GM23338 (cell line): ENCODE measurements at places on chromosomes 3 and 15. TPM values are rescaled to one million over a fixed set of nuclear protein-coding genes. Genes with fewer than 3 reads are reported as not detected.

DNA sequence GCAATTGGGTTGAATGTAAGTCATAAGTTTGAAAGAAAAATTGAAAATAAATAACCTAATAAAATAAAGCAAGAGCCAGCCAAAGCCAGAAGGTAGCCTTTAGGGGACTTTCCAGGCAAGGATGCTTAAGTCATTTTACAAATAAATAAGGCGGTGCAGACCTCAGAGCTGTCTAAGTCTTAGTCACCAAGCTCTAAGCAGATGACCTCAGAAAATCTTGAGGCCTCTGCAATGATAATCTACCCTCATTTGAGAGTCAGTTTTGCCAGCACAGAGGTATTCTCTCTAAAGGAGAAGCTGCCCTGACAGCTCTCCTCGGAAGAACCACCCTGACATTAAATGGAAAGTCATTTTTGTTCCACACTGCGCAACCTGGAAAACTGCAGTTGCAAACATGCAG is 113.9 kb downstream of the OXNAD1 start:
- H3K27me3 ChIP-seq: no peaks in the 10 kb centered on the region
- H3K36me3 ChIP-seq: no peaks in the 10 kb centered on the region
- no peaks in the 10 kb centered on the region for H3K4me1 ChIP-seq

WDR72 gene
- polyA plus RNA-seq: 0.56 and 0.99 TPM in 2 replicates

- H3K4me3 ChIP-seq: no peak overlapping the region
- H3K27ac ChIP-seq: no peak overlapping the region
- peaks cover 6% of the 10 kb centered on the region for H3K36me3 ChIP-seq
- peaks cover 3% of the 10 kb centered on the region; the same call in 1 of the 2 replicates for H3K4me1 ChIP-seq
- DNase-seq: no peak
Measured at GRCh38 chr15:90819850-90820249, 48.5 kb upstream of the FURIN start.

AGBL1 gene
- not detected in 2 replicates for polyA plus RNA-seq

COLQ gene
- 0.71 and 0.78 TPM in 2 replicates for polyA plus RNA-seq

DNA sequence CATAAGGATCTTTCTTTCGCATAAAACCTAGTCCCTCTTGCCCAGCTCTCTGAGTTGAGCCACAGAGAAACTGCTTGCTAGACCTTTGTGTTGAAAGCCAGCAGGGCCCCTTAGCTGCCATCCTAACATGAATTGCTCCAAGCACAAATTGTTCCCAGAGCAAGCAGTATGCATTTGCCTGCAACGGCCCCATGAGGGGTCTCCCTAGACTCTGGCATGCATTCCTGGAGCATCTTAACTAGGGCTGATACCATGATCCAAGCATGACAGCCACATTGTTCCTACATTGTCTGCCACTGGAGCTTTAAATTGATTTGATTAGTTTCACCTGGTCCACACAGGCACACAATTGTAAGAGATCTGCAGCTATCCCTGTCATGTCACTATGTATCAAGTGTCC is 428.1 kb downstream of the TAFA4 start:
- H3K36me3 ChIP-seq: no peaks in the 10 kb centered on the region
- no peak overlapping the region for H3K27ac ChIP-seq
- DNase-seq: peak; percentile 11
- H3K4me1 ChIP-seq: no peaks in the 10 kb centered on the region
- H3K27me3 ChIP-seq: no peaks in the 10 kb centered on the region
- H3K4me3 ChIP-seq: no peak overlapping the region

CYP1A1 gene
- 0.16 and 0.21 TPM in 2 replicates for polyA plus RNA-seq

GRCh38 chr15:100890850-100891249 is 11.2 kb downstream of the ALDH1A3 start:
- H3K4me3 ChIP-seq: no peak overlapping the region
- H3K36me3 ChIP-seq: no peaks in the 10 kb centered on the region
- no peak overlapping the region for H3K27ac ChIP-seq
- H3K4me1 ChIP-seq: peaks cover 2% of the 10 kb centered on the region

- peaks cover 31% of the 10 kb centered on the region for H3K27me3 ChIP-seq
- no peak overlapping the region for H3K27ac ChIP-seq
- peaks cover 18% of the 10 kb centered on the region; the same call in 1 of the 2 replicates for H3K4me1 ChIP-seq
Measured at GRCh38 chr3:97821287-97821773, 481 bp upstream of the CRYBG3 start.

SLC12A1 gene
- 0.52 and 0.57 TPM in 2 replicates for polyA plus RNA-seq

CDHR4 gene
- polyA plus RNA-seq: 0.26 and 0.28 TPM in 2 replicates

- H3K27ac ChIP-seq: no peak overlapping the region
- H3K4me3 ChIP-seq: peak overlapping the region; percentile 91
- peaks cover 30% of the 10 kb centered on the region; the same call in 1 of the 2 replicates for H3K4me1 ChIP-seq
- peak; percentile 61 for DNase-seq
Measured at GRCh38 chr3:43995547-43996378, 245.9 kb upstream of the TOPAZ1 start.

DNA sequence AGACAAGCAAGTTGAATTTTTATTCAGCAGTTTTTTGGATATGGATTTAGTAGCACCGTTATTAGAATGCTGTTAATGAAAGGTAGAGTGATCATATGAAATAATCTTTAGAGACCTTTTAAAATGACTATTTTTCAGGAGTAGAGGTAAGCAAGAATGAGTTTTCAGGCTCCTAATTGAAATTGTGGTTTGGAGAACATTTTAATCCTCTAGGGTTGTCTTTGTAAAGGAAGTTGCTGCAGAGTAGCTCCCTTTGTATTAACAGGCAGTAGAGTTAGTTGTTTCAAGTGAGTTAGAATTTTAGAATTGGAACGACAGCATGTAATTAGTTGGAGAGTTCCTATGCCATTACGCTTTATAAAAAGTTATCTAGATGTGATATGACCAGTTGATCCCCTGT is 27.2 kb upstream of the EDEM1 start:
- no peak overlapping the region for H3K4me3 ChIP-seq
- H3K4me1 ChIP-seq: peaks cover 27% of the 10 kb centered on the region
- H3K27ac ChIP-seq: no peak overlapping the region
- H3K27me3 ChIP-seq: no peaks in the 10 kb centered on the region
- no peaks in the 10 kb centered on the region for H3K36me3 ChIP-seq
- DNase-seq: no peak

- peak; percentile 30 for DNase-seq
- H3K36me3 ChIP-seq: no peaks in the 10 kb centered on the region
- peaks cover 32% of the 10 kb centered on the region for H3K4me1 ChIP-seq
- no peaks in the 10 kb centered on the region for H3K27me3 ChIP-seq
- no peak overlapping the region for H3K4me3 ChIP-seq
- H3K27ac ChIP-seq: no peak overlapping the region
Measured at GRCh38 chr3:171267104-171267503, 193.1 kb downstream of the TNIK start.

GRCh38 chr15:60458721-60459120 is 20.2 kb downstream of the ICE2 start:
- no peak overlapping the region for H3K27ac ChIP-seq
- H3K36me3 ChIP-seq: no peaks in the 10 kb centered on the region
- H3K4me1 ChIP-seq: no peaks in the 10 kb centered on the region
- DNase-seq: no peak

GRCh38 chr15:58430224-58430787 is 1.5 kb upstream of the LIPC start:
- no peak for DNase-seq
- H3K36me3 ChIP-seq: no peaks in the 10 kb centered on the region
- no peaks in the 10 kb centered on the region for H3K4me1 ChIP-seq
- H3K4me3 ChIP-seq: no peak overlapping the region
- H3K27ac ChIP-seq: no peak overlapping the region

CHRM5 gene
- polyA plus RNA-seq: not detected in 2 replicates

GRCh38 chr3:46395210-46395661 is 11.6 kb downstream of the CCR5AS start:
- DNase-seq: peak; percentile 31
- no peak overlapping the region for H3K4me3 ChIP-seq
- H3K27ac ChIP-seq: no peak overlapping the region
- H3K4me1 ChIP-seq: peaks cover 11% of the 10 kb centered on the region; the same call in 1 of the 2 replicates

- DNase-seq: no peak
- no peaks in the 10 kb centered on the region for H3K36me3 ChIP-seq
- H3K4me1 ChIP-seq: no peaks in the 10 kb centered on the region
Measured at GRCh38 chr3:94671078-94671477, 608.2 kb downstream of the NSUN3 start.

CIDEC gene
- polyA plus RNA-seq: not detected in 2 replicates

KLHL25 gene
- polyA plus RNA-seq: 5.2 and 5.8 TPM in 2 replicates

- H3K36me3 ChIP-seq: no peaks in the 10 kb centered on the region
- peak overlapping the region; percentile 46; the same call in 1 of the 2 replicates for H3K27ac ChIP-seq
- no peak overlapping the region for H3K4me3 ChIP-seq
- H3K4me1 ChIP-seq: peaks cover 13% of the 10 kb centered on the region
- no peak for DNase-seq
- H3K27me3 ChIP-seq: no peaks in the 10 kb centered on the region
Measured at GRCh38 chr15:25333049-25333448, 105.8 kb downstream of the UBE3A start.

NR2E3 gene
- polyA plus RNA-seq: 0.83 and 1.4 TPM in 2 replicates

GRCh38 chr3:43410592-43410991 is 124.3 kb downstream of the SNRK start:
- no peak for DNase-seq
- H3K36me3 ChIP-seq: no peaks in the 10 kb centered on the region
- H3K27ac ChIP-seq: no peak overlapping the region
- no peak overlapping the region for H3K4me3 ChIP-seq
- H3K27me3 ChIP-seq: no peaks in the 10 kb centered on the region

DNA sequence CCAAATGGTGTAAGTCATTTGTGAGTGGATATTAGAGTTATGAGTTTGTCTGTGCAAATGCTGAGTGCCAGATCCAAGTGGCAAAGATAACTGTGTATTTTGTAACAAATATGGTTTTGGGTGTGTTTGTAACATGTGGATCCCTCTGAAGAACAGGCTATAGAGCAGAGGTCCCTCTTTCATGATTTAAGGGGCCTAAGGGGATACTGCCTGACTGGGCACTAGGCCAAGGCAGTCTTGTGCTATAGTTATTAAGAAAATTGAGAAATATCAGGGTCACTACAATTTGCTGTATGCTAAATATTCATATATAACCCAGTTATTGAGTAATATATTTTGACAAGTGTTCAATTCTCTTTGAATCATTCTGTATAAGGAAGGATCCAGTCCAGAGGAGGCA is 555.6 kb upstream of the RGMA start:
- H3K4me3 ChIP-seq: no peak overlapping the region
- H3K4me1 ChIP-seq: no peaks in the 10 kb centered on the region
- no peak overlapping the region for H3K27ac ChIP-seq
- no peak for DNase-seq
- no peaks in the 10 kb centered on the region for H3K27me3 ChIP-seq

RGMA gene
- 36.5 and 36.6 TPM in 2 replicates for polyA plus RNA-seq

DNA sequence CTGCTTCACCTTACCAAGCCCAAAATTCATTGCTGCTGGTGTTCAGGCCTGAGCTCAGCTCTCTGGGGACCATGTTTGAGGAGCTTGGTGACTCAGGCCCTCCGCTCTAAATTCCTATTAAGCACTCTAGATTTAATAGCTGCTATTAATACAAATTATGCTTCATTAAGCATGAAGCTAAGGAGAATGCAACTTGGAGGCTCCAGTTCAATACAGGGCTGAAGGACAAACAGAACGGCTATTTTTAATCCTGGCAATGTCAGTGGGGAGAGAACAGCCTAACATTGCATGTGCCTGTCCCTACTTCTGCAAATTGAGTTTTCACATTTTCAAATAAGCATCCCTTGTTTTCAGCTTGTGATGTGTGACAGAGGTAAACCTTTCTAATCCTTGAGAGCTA is 80.1 kb upstream of the TRIM42 start:
- H3K27me3 ChIP-seq: no peaks in the 10 kb centered on the region
- no peaks in the 10 kb centered on the region for H3K36me3 ChIP-seq
- H3K4me3 ChIP-seq: no peak overlapping the region

CFAP100 gene
- polyA plus RNA-seq: not detected in 2 replicates

- H3K27me3 ChIP-seq: no peaks in the 10 kb centered on the region
- H3K36me3 ChIP-seq: no peaks in the 10 kb centered on the region
- H3K4me1 ChIP-seq: no peaks in the 10 kb centered on the region
Measured at GRCh38 chr3:167031364-167032049, 348.6 kb downstream of the ZBBX start.

DNA sequence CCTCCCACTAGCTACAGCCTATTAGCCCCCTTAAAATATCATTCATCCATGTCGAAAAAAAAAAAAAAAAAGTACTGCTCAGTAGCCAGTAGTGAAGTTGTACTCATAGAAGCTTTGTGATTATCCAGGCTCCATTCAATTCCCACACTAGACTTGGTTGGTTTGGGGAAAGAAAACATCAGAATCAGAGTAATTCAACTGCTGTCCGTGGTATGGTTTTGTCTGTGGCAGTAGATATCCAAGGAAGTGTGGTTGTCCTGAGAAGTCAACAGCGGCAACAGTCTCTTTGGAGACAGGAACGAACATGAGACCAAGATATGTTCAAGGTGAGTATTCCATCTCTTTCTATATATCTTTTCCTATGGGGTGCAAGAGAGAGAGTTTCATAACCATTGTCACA is 99.2 kb downstream of the GOLIM4 start:
- H3K27me3 ChIP-seq: no peaks in the 10 kb centered on the region
- no peak for DNase-seq
- no peaks in the 10 kb centered on the region for H3K4me1 ChIP-seq
- no peak overlapping the region for H3K4me3 ChIP-seq

GRCh38 chr3:123409443-123410148 is 39.3 kb downstream of the ADCY5 start:
- H3K27ac ChIP-seq: no peak overlapping the region
- H3K4me3 ChIP-seq: no peak overlapping the region
- H3K4me1 ChIP-seq: peaks cover 5% of the 10 kb centered on the region; the same call in 1 of the 2 replicates
- no peak for DNase-seq
- no peaks in the 10 kb centered on the region for H3K36me3 ChIP-seq

SUMF1 gene
- polyA plus RNA-seq: 6.3 and 6.9 TPM in 2 replicates

- H3K36me3 ChIP-seq: peaks cover 11% of the 10 kb centered on the region; the same call in 1 of the 2 replicates
- no peak for DNase-seq
- H3K27me3 ChIP-seq: no peaks in the 10 kb centered on the region
- no peak overlapping the region for H3K27ac ChIP-seq
Measured at GRCh38 chr15:78923480-78924360, 21.1 kb downstream of the CTSH start.

DNA sequence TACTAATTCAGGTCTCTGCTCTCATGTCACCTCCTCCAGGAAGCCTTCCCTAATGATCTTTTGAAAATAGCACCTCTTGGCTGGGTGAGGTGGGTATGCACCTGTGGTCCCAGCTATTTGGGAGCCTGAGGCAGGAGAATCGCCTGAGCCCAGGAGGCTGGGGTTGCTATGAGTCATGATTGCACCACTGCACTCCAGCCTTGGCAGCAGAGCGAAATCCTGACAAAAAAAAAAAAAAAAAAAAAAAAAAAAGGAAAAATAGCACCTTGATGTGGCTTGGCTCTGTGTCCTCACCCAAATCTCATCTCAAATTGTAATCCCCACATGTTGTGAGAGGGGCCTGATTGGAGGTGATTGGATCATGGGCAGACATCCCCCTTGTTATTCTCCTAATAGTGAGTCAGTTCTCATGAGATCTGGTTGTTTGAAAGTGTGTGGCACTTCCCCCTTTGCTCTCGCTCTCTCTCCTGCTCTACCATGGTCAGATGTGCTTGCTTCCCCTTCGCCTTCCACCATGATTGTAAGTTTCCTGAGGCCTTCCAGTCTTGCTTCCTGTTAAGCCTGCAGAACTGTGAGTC is 11.2 kb upstream of the RNU6-1 start:
- no peak for DNase-seq
- H3K4me1 ChIP-seq: peaks cover 26% of the 10 kb centered on the region
- no peak overlapping the region for H3K27ac ChIP-seq
- H3K27me3 ChIP-seq: no peaks in the 10 kb centered on the region
- no peak overlapping the region for H3K4me3 ChIP-seq

CCR2 gene
- polyA plus RNA-seq: not detected in 2 replicates
